Epithelial cell of proximal tubule (primary cell): ENCODE measurements at places on chromosomes 1 and 21. TPM values are rescaled to one million over a fixed set of nuclear protein-coding genes. Genes with fewer than 3 reads are reported as not detected.

The CR1L gene
- total RNA-seq, result not detected in 2 replicates

The RGS18 gene
- not detected in 2 replicates for total RNA-seq

DNA sequence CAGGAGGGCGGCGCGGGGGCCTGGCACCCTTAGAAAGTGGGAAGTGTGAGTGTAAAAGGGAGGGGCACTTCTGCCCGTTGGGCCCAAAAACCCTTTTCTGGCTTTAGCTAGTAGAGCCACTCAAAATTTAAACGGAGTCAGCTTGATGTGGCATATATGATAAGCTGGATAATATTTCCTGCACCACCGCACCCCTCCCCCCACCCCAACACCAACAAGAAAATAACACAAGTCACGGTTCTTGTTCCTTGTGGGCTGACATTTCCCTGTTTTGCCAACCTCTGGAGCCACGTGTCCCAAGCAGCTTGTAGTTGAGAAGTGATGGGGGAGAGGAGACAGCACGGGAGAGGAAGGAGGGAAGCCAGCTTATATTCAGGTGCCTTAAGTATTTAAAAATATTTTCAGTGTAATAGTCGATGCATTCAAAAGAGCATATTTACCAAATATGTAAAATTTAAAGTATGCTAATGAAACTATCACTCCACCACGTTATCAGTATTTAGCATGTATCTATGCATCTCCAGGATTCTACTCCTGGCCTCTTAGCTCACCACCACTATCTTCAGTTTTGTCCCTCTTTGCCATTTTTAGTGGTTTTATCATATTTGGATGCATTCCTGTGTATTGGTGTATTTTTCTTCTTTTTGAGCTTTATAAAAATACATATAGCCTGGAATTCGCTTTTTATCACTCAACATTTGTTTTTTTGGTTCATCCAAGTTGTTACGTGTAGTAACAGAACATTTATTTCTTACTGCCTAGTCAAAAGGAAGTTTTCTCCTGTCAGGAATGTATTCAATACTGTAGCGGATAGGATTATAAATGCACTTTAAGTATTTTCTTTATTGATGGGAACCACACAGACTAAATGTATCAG, 773 bp upstream of the DDX59 start:
- DNase-seq, result no peak

DNA sequence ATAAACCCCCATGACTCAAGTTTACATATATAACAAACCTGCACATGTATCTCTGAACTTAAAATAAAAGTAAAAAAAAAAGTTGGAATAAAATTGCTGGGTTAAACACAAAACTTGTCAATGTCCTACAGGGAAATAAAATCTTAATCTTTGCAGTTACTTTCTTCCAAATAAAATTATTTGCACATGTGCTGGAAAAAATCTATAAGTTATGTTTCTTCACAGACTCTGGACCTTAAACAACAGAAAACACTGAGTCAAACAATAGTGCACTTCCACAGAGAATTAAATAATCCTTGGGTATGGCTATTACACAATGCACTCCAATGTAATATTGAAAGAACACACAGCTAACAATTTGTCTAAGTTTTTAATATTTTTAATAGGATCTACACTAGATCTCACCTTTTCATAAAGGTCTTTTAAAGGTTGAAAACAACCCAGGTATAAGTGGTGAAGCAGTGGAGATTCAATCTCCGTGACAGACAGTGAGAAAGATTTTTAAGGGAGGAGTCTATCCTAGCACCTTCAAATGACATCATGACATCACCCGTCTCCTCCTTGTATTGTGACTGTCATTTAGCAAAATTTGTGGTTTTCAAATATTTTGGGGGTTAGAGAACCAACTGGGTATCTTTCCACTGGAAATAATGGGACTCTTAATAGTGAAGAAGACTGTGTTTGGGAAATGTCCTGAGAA, 25.2 kb upstream of the FGGY start:
- no peak for DNase-seq

GRCh38 chr1:58155418-58156123, 391.0 kb downstream of the OMA1 start:
- DNase-seq, result no peak

The SLX9 gene
- 35.7 and 52.1 TPM in 2 replicates for total RNA-seq

GRCh38 chr1:8506995-8507615, 189.2 kb downstream of the SLC45A1 start:
- no peak for DNase-seq

DNA sequence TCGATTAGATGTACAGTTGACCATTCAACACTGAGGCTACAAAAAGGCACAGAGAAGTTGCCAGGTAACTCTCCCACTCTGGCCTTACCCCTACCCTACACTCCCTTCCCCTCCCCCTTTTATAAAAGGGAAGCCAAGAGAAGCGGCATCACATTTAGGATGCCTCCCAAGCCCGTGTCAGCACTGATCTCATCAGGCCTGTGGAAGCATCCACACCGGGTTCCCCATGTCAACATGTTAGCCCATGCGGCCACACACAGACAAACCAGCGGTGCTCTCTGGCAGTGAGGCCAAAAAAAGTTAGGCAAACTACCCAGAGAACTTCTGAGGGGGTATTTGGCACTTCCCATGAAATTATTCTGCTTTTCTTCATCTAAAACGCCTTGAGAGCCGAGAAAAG, 29.9 kb downstream of the BCAR3 start:
- DNase-seq, result no peak

GRCh38 chr1:237809099-237809498, 81.6 kb downstream of the ZP4 start:
- no peak for DNase-seq

DNA sequence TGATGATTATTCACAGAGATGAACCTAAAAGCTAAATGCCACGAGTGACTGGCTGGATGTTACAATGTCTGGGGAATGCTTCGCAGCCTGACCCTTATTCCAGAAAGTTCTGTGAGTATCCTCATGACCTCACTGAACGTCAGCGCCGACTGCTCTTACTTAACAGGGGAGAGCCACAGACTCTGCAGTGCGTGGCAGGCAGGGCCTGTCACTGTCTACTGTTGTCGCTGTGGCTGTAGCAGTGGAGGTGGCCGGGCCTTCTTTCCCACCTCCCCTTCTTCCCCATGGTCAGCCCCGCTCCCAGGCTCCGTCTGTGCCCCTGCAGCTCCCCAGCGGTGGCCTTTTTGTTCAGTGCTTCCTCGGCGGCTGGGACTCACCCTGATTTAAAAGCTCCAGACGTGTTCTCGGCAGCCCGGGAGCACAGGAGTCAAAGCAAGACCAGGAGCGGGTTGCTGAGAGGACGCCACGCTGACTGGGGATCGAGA, 52.2 kb upstream of the TARBP1 start:
- DNase-seq, result no peak

DNA sequence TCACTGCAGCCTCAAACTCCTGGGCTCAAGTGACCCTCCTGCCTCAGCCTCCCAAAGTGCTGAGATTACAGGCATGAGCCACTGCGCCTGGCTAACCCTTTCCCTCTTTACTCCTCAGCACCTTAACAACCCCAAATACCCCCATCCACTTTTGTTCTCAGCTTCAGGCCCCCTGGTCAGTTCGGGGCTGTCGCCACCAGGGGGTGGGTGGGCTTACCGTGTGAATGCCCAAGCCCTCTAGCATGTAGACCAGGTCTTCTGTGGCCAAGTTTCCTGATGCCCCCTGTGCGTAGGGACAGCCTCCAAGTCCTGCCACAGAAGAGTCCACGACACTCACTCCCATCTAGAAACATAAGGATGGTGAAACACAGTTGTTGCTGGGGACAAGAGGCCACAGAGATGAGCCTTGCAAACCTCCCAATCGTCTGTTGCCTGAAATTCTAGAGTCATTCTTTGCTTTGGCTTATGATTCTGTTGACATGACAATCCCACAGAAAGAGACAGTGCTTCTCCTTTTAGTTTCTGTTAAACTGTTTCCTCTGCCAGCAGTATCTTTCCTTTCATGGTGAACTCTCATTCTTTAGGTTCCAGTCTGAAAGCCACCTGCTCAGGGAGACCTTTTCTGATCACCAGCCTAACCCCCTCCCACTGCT, 3.8 kb upstream of the GALE start:
- no peak for DNase-seq

DNA sequence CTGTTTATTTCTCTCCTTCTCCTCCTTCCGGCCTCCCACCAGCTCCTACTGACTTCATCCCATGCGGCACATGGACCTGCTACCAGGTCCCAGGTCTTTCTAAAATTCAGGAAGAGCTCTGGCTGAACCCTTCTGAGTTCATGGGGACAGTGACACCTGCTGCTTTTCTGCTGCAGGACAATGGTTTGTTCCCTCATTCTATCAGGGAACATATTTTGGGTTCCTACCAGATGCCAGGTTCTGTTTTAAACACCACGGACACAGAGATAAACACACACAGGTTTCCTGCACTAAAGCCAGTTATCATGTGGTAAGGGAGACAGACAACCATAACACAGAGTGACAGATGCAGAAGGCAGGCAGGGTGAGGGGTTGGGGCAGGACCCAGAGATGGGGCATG, 114.0 kb upstream of the RAB4A start:
- no peak for DNase-seq

The MAP10 gene
- total RNA-seq, result 1.8 and 3.3 TPM in 2 replicates

The LCE1B gene
- not detected in 2 replicates for total RNA-seq

The MYOG gene
- not detected in 2 replicates for total RNA-seq

The HHIPL2 gene
- not detected in 2 replicates for total RNA-seq

DNA sequence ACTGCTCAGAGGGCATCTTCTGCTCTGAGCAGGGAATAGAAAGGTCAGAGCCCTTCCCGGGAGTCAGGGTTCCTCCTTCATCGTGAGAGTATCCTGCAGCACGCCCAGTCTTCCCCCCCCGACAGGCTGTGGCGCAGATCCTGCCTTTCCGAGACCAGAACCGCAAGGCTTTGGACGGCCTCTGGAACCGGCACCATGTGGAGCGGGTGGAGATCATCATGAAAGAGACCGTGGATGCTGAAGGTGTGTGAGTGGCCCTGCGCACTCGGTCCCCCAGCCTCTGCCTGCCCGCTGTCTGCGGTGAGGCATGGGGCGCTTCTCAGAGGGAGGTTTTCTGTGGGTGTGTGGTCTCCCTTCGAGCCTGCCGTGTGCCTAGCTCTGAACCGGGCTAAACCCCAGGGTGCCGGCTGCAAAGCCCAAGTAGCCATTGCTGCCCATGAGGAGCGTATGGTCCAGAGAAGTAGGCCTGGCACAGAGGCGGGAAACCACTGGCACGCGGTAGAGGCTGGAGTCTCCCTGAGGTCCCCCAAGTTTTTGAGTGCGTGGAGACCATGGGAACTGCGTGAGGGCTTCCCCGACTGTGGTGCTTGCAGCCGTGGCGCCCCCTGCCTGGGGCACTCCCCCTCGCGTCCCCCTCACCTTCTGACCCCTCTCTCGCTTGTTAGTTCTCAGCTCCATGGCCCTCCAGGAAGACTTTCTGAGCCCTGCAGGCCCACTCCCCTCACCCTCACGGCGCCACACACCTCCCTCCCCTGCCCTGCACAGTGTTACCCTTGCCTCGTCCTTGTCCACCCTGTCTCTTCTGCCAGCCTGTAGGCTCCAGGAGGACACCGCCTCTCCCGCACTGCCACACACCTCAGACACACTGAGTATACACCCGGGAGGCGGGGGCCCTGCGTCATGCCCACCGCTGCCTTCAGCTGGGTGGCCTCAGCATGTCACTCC, 12.5 kb downstream of the H6PD start:
- no peak for DNase-seq

- DNase-seq, result no peak
Measured at GRCh38 chr1:209691237-209691636, 13.4 kb upstream of the HSD11B1 start.

The CCDC181 gene
- 2.0 and 3.5 TPM in 2 replicates for total RNA-seq
